ENCODE measurements at places on chromosomes 13 and 19. TPM values are rescaled to one million over a fixed set of nuclear protein-coding genes. Genes with fewer than 3 reads are reported as not detected.

The RAB3D gene
- total RNA-seq, result 3.2 TPM

The CD70 gene
- 12.6 TPM for total RNA-seq

- DNase-seq, result no peak
Observed at GRCh38 chr13:27391471-27391870, 32.9 kb upstream of the GTF3A start.

The OXGR1 gene
- total RNA-seq, result not detected

DNA sequence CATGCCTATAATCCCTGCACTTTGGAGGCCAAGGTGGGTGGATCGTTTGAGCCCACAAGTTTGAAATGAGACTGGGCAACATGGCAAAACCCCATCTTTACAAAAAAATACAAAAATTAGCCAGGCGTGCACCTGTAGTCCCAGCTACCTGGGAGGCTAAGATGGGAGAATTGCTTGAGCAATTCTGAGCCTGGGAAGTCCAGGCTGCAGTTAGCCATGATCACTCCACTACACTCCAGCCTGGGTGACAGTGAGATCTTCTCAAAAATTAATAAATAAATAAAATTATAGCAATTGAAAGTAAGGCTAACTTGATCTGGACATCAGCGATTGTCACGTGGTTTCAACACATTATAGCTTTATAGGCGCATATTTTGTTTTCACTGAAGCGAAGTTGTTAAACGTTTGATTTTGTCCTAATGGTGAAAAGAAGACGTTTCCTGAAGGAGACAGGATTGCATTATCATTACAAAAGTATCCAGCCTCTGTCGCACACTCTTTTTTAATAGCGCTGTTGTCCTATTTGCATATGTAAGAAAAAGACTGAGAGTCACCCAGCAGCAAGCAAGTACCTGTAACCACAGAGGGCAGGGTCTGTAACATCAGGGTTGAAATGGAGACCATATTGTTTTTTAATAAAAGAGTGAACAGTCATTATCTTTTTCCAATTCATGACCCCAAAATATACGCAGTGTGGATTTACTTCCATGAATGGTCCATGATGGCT is 335.7 kb downstream of the DCT start:
- DNase-seq, result no peak

- DNase-seq, result no peak
Observed at GRCh38 chr19:53580871-53581835, 43.2 kb downstream of the ZNF331 start.

DNA sequence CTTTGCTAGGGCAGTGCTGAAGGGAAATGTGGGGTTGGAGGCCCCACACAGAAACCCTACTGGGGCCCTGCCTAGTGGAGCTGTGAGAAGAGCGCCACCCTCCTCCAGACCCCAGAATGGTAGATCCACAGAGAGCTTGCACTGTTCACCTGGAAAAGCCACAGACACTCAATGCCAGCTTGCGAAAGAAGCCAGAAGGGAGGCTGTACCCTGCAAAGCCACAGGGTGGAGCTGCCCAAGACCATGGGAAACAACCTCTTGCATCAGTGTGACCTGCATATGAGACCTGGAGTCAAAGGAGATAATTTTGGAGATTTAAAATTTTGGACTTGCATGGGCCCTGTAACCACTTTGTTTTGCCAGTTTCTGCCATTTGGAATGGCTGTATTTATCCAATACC is 615.4 kb upstream of the MIR17HG start:
- DNase-seq, result no peak

The IGLON5 gene
- not detected for total RNA-seq

GRCh38 chr19:271856-272255 is 19.3 kb downstream of the PLPP2 start:
- DNase-seq, result no peak

The TNFSF9 gene
- total RNA-seq, result 1.1 TPM

DNA sequence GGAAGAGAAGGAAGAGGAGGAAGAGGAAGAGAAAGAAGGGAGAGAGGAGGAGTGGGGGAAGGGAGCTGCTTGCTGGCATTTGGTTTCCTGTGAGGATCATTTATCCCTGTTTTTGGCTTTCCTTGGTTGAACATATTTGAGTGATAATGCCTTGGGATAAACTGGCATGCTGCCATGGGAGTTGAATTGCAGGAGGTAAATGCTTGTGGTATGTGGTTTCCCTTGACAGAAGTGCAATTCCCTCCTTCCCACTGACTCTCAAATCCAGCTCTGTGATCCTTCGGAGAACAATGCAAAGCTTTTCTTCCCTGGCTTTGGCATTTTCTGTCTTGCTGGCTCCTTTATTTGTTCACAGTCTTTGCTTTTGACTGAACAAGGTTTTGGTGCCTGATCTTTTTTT is 27.2 kb upstream of the CBY2 start:
- no peak for DNase-seq

The IGFL1 gene
- not detected for total RNA-seq

GRCh38 chr19:873084-873483 is 13.6 kb downstream of the CFD start:
- peak; percentile 90 for DNase-seq

The SLC25A15 gene
- total RNA-seq, result 14.4 TPM

The PEG3 gene
- not detected for total RNA-seq

The PLVAP gene
- not detected for total RNA-seq

DNA sequence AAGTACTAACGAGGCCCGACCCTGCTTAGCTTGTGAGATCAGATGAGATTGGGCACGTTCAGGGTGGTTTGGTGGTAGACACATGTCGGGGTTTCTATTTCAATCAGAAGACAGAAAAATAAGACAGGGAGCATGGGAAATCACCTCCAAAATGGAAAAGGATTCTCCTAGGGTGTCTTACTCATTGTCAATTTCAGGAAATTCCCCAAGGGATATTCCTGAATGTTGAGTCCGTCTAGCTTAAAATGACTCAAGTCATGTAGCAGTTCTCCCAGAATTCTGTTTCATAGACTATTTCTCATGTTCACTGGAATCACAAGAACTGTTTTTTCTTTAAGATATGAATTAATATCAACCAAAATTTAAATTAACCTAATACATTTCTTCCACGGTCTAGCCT is 380.1 kb downstream of the EFNB2 start:
- DNase-seq, result no peak

GRCh38 chr13:44760434-44760833 is 184.3 kb upstream of the TSC22D1 start:
- no peak for DNase-seq

GRCh38 chr13:107835339-107836018 is 379.9 kb downstream of the LIG4 start:
- no peak for DNase-seq

GRCh38 chr13:94031609-94032008 is 447.9 kb downstream of the DCT start:
- no peak for DNase-seq

DNA sequence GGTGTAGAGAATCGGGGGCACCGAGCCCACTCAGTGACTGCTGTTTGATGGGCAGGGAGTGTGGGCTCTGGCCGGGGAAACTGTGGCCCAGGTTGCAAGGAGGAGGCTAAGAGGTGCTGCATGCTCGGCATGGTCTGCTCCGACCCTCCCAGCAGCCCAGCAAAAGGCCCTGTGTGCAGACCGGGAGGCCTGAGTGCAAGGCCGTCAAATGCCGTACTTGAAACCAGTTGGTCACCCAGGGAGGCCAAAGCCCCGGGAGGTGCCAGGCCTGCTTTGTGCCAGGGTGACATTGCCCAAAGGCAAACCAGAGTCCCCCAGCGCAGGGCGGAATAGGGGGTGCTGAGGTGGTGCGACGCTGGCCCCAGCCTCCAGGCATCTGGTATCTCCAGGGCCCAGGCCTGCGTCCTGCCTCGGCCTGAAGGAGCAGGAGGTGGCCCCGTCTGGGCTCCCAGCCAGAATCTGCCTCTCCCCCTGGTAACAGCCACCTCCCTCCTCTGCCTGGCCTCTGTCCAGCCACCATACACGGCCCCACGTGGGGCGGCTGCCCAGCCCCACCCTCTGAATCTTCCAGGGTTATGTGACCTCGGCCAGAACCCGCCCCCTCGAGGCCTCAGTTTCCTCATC is 4.0 kb downstream of the PIK3R2 start:
- no peak for DNase-seq

The ZNF763 gene
- 1.9 TPM for total RNA-seq
